Activated naive CD4-positive, alpha-beta T cell treated with anti-CD3 and anti-CD28 coated beads for 36 hours (primary cell): ENCODE measurements at places on chromosomes 7 and 10.

GRCh38 chr7:148325208-148325607 lies 265.4 kb upstream of the C7orf33 start:
- no peak for DNase-seq

DNA sequence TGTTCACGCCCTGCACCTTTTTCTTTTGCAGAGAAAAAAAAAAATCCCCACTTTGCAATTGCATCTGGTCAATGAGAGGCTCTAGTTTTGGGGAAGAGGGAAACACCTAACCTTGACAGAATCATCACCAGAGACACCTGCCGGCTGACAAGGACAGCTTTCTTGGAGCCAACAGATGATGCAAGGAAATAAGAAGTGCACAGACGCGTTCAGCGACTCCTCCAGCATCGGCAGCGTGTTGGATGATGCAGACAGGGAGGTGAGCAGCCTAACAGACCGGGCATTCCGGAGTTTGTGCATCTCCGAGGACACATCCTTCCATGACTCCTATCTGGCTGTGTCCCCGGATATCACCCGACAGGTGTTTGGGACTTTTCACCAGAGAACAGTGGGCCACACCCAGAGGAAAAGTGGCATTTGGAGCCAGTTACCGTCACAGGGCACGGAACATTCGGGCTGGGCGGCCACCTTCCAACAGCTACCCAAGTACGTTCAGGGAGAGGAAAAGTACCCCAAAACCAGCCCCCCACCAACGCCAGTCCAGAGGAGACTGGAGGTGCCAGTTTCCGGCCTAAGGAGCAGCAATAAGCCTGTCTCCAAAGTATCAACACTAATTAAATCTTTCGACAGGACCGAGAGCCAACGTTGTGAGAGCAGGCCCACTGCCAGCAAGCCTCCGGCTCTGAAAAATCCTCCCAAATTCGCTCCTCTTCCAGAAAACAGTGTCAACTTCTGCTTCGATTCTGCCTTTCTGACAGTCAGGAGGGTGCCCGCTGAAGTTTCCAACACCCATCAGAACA lies 23.6 kb downstream of the C10orf71 start:
- no peak for DNase-seq

DNA sequence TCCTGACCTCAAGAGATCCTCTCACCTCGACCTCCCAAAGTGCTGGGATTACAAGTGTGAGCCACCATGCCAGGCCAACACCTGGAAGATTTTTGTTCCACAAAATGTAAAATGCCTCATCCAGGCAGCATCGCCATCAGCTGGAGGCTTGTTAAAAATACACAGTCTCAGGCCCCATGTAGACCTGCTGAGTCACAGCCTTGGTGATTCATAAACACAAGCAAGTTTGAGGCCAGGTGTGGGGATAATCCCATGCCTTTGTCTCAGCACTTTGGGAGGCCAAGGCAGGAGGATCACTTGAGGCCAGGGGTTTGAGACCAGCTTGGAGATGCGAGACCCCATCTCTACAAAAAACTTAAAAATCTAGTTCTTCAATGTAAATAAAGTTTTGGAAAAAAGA lies 49.1 kb upstream of the FOXK1 start:
- DNase-seq, result peak; percentile 72

DNA sequence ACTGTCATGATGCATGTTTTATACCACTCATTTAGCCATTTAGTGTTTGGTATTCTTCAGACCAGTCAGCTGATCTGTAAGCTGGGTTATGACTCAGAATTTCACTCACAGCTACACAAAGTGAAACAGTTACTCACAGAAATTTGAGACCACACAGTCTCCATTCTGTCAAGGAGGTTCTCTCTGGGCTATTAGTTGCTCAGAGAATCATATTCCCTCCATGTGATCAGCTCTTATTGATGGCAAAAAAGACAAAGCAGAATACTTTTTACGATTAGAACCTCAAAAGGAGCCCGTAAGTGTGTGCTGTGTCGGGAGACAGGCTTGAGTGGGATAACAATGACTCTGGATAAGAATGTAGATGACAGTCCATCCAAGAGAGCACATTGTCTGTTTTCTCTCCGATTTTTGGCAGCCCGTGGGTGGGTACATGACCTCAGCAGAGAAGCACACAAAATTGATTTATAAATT lies 277.6 kb upstream of the SORCS1 start:
- DNase-seq, result no peak

- DNase-seq, result no peak
Observed at GRCh38 chr7:94183289-94183749, 179.2 kb upstream of the BET1 start.

DNA sequence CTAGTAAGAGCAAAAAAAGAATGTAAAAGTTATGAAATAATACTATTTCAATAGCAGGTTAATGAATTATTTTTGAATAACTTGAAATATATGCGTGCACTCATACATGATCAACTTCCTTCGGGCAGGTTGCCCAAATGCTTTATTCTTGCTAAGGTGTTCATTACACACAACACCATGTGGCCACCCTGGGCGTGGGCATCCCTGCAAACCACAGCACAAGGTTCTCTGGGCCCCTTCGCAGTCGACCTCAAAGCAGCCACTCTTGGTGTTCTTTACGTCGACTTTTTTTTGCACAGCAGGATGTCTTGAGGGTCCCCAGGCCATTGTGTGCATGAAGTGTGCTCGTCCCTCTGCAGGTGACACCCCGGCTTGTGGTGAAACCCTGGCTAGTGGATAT lies 300.7 kb upstream of the PITRM1 start:
- no peak for DNase-seq

- DNase-seq, result no peak
Observed at GRCh38 chr7:96870934-96871333, 134.4 kb upstream of the DLX6 start.

DNA sequence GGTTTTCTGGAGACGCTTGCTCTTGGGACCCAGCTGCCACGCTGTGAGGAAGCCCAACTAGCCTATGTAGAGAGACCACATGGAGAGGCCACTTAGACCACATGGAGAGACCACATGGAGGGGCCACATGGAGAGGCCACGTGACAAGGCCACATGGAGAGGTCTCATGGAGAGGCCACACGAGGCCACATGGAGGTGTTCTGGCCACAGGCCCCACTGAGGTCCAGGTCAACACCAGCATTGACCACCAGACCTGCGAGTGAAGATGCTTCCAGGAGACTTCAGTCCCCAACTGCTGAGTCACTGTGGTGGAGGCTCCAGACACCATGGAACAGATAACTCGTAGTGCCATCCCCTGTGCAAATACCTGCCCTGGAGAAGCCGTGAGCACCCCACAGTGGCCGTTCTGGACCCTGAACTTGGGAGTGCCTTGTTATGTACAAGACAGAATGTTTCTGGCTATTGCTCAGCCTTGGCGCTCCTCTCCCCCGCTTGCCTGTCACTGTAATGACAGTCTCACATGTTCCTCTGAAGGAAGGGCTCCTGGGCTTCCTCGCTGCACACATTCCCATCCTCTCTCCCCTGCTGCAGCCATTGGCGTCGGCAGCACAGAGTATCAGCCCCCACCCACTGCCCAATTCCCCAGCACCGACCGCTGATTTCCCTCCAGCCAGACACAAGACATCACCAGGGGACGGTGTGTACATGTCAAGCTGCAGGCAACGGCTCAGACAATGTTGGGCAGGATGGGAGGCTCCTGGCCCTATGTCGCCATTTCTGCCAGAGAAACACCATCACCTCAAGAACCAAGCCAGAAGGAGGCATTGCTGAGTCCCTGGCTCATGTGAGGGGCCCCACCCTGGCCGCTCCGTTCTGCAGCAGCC lies 49.0 kb upstream of the TNRC18 start:
- DNase-seq, result peak; percentile 21

GRCh38 chr10:118407777-118408176 lies 65.7 kb upstream of the FAM204A start:
- no peak for DNase-seq

DNA sequence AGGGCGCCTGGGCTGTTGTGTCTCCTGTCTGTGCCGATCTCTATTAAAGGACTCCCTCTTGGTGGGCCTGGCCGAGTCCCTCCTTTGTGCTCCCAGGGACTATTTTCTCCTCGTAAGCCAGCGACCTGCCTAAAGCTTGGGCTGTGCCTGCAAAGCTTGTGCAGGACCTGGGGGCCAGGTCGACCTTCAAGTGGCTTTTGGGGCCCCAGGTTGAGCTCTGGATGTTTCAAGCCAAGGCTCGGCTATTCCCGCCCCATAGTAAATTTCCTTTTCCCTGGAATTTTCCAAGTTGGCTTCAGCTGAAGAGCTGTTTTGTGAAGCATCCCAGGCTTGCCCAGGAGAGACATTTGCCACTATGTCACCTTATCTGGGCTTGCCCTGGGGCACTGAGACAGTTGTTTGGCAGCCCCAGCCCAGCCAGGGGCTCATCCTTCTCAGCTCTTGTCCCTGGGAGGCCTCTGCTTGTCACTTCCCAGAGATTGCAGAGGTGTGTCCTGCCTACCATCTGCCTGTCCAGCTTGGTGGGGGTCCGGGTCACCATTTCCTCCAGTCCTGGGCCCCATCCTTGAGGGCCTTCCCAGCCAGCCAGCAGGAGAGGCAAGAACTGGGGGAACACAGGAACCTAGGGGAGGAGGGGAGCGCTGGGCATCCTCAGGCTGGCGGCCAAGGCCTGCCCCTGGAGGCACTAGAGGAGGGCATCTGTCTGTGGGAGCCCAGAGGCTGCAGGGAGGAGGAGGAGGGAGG lies 20.2 kb downstream of the ZMIZ2 start:
- DNase-seq, result no peak

GRCh38 chr7:72152161-72153131 lies 259.7 kb downstream of the CALN1 start:
- no peak for DNase-seq

- DNase-seq, result no peak
Observed at GRCh38 chr7:88317422-88317821, 10.7 kb upstream of the STEAP4 start.

DNA sequence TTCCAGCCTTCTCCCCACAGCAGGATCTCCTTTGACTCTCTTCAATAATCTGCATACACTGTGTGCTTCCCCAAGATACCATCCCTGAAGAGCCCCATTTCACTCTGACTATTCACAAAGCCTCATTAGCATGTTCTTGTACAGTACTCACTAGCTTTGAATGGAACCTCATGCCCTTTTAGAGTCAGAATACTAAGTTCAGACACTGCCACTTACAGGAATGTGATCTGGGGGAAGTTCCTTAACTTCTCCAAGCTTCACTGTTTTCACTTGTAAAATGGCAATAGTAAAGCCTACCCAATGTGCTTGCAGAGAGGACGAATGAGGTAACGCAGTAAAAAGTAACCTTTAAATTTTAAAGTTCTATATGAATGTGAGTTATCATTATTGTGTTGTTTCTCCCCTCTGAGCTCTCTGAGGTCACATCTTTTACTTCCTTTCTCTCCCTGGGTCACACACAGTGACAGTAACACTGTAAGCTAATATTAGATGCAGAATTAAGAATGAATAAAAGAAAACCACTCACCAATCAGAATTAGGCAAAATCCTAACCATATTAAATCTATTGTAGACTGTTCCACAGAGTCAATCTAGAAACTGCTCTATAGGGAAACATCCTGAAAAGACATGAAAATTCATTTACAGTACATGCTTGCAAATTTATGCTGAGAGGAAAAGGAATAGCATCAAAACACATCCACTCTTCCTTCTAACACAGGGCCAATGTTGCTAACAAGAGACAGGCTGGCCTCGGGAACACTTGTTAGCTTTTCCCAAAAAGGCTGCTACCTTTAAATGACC lies 64.2 kb upstream of the IL6 start:
- DNase-seq, result peak; percentile 33

DNA sequence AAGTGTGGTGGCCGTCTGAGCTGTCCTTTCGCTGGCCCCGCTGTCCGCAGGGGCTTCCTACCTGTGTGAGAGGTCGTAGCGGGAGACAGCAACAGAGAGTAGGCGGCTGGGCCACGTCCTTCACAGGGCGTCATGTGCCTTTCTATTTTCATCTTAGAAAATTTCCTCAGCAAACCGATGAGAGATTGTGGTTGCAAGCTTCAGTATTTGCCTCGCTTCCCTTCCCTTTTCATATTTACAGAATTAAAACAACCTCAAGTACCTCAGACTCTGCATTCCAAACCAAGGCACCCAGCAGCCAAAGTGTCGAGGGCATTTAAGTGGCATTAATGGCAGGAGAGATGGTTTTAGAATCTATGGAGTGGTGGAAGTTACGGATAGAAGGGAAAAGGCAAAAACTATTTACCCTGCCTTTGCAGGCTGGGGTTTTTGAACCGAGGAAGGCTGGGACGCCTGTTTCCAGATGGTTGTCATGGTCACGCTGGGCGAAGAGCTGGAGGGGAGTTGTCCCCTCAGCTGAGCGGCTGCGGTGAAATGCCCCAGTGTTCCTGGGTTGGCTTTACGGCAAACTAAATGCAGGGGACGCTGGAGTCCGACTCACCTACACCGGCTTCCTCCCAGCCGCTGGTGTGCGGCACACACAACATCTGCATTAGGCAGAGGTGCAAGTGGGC lies 41.9 kb downstream of the WIPI2 start:
- no peak for DNase-seq

DNA sequence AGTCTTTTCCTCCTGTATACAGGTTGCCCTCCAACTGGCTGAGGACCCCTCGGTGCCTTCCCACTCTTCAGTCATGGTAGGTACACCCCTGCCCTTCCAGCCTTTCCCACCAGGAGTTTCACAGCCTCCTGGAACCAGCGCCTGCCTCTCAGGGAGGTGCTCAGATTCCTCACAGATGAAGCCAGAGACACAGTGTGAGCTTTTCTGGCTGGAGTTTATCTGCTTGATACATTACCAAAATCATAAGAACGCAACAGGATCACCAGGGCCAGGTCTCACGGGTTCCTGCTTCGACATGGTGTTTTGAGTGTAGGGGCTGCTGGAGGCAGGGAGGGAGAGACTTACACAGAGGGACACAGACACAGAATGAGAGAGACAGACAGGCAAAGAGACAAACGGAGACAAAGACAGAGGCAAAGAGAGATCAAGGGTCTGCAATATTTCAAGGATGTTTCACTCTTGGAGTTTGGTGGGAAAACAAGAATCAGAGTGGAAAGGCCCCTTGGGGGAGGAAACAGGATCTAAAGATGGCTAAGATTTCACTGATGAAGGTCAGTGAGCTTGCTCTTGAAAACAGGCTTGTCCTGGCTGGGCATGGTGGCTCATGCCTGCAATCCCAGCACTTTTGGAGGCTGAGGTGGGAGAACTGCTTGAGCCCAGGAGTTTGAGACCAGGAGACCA lies 6.5 kb upstream of the INMT start:
- no peak for DNase-seq

GRCh38 chr7:137696988-137697387 lies 149.8 kb downstream of the DGKI start:
- no peak for DNase-seq

GRCh38 chr7:41437257-41438196 lies 265.4 kb downstream of the INHBA start:
- DNase-seq, result no peak

DNA sequence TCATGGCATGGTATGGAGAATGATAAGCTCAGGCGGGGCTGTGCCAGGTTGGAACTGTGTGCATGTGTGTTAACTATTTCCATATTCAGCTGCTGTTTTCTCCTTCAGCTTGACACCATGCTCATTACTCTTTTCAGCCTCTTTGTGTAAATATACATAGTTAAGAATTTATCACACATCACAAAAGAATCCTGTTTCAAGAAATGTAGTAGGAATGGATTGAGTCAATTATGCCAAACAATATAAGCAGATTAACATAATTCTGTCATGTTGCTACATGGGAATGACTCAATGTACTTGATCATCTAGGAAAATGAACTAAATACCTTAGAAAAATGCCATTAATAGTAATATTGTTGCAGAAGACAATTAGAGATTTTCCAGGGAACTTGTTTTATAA lies 687.4 kb downstream of the PARD3 start:
- DNase-seq, result no peak
